Hindlimb muscle (tissue), 1 donor: ENCODE measurements at places on chromosomes 13 and 19. TPM values are rescaled to one million over a fixed set of nuclear protein-coding genes. Genes with fewer than 3 reads are reported as not detected.

DNA sequence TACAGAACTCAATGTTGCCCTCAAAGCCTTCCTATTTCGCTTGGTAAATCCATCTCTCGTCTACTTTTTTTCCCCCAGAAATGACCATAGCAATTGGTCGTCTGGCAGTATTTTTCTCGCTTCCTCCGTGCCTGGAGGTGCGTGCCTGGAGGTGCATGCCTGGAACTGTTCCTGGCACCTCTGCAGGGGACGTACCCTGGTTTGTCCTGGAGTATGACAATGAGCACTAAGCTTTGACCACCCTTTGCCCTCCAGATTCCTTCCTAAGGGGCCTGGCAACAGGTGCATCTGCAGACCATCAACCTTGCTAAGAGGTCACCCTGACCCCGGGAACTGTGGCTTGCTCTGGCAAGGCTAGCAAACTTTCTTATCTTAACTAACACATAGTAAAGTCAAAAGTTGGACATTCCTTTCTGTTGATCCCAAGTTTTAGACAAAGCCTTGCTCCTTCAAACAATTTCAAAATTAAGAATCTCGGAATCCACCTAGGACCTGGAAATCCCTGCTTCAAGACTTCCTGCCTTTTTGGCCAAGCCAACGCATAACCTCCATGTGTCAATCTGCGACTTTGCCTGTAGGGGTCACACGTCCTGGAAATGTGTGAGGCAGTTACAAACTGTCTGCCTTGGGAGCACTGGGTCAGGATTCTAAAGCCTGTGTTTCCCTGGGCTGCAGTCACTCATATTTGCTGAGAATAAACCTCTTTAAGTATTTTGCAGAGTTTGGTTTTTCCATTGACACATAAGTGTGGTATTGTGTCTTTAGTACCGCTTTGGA lies 28.8 kb upstream of the TUBGCP3 start:
- DNase-seq: peak; percentile 33

DNA sequence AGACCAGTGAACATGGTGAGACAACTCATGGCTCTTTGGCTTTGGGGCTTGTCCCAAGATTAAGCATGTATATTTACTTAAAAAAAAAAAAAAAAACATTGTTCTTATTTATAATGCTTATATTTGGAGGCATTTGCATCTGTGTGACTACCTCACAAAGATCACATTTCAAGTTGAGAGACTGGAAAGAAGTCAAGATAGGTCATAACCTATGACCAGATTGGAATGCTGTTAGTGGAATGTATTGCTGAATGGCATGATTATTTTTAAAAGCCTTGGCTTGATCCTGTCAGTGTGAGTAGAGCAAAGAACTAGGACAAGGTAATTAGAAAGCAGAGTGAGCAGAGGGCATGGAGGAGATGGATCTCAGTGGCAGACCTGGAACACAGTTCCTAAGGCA lies 214.6 kb downstream of the OXGR1 start:
- DNase-seq: no peak

GRCh38 chr13:51311957-51312520 lies 27.5 kb upstream of the SERPINE3 start:
- no peak for DNase-seq

DNA sequence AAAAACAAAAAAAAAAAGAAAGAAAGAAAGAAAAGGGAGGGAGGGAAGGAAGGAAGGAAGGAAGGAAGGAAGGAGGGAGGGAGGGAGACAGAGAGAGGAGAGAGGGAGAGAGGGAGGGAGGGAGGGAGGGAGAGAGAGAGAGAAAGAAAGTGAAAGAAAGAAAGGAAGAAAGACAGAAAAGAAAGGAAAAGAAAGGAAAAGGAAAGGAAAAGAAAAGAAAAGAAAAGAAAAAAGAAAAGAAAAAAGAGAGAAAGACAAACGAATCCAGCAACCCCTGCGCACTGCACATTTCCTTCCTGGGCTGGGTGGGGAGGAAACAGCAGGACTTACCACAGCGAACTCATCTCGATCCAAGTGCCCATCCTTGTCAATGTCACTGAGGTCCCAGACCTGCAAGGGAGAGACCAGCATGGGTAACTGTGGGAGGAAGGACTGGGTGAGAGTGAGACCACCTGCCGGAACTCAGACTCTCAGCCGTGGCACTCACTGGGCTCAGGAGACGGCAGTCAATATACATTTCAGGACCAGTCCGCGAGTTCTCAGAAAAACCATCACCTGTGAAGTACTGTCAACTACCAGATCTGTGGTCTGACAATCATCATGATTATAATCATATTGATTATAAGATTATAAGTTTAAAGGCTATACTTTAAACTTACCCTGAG lies 43.3 kb downstream of the EPS15L1 start:
- no peak for DNase-seq

GRCh38 chr19:2483084-2483483 lies 7.2 kb downstream of the GADD45B start:
- no peak for DNase-seq

DNA sequence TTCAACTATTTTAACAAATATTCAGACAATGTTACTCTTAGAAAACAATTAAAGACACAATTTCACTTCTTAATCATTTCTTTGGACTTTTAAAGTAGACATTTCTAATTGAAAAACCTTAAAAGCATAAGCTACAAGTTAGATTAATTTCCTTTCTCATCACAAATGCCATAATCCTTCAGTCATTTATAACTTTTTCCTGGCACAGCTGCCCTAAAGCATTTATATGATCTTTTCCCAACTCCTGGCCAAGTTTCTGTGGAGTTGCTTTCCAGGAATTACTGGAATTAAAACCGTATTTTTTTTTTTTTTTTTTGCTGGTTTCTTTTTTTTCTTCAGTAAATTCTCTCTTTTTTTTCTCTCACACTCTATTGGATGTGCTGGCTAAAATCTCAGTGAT lies 615.9 kb downstream of the TBC1D4 start:
- DNase-seq: peak; percentile 71

GRCh38 chr19:14972676-14973075 lies 7.0 kb downstream of the SLC1A6 start:
- no peak for DNase-seq

DNA sequence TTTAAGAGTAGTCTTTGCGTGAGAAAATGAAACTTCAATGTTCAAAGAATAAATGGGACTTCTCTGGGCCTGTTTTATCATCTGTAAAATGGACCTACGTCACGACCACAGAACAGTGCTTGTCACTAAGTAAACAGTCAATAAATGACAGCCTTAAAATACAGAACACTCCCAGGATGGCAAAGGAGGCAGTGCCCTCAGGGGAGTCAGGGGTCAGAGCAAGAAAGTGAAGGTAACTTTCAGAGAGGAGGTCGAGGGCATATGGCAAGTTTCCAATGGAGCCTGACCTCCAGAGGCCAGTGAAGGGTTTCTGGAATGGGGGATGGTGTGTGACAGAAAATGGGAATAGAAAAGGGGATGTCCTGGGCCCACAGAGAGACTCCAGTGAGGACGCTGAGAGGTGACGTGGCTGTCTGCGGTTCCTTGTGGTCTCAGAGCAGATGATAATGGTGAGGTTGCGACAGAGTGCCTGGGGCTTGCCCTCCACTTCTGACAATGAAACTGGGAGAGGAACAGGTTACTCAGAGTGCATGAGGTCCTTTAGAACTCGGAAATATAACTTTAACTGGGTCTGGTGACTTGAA lies 91.8 kb downstream of the UBL3 start:
- no peak for DNase-seq

DNA sequence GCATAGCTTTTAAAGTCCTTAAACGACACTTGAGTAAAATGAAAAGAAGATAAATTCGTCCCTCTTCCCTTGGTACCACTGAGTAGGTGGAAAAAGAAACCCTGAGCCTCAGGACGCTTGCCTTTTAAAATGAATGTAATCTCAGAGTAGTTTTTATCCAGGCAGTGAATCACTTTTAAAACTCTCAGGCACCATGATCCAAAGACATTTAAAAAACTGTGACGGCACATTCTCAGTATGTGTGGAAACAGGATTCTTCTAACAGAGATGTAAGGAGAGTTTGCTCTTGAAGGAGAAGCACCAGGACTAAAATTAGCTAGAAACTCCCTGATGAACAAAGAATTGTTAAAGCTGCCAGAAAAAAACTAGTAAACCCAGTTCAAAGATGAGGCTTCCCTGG lies 105.7 kb upstream of the SLC15A1 start:
- DNase-seq: no peak

- peak; percentile 98 for DNase-seq
Observed at GRCh38 chr19:38930776-38931520, at the start of gene MRPS12. TSS of gene MRPS12 (plus strand) at chr19:38930944. CDS start at chr19:38931295, 351 bp downstream.

DNA sequence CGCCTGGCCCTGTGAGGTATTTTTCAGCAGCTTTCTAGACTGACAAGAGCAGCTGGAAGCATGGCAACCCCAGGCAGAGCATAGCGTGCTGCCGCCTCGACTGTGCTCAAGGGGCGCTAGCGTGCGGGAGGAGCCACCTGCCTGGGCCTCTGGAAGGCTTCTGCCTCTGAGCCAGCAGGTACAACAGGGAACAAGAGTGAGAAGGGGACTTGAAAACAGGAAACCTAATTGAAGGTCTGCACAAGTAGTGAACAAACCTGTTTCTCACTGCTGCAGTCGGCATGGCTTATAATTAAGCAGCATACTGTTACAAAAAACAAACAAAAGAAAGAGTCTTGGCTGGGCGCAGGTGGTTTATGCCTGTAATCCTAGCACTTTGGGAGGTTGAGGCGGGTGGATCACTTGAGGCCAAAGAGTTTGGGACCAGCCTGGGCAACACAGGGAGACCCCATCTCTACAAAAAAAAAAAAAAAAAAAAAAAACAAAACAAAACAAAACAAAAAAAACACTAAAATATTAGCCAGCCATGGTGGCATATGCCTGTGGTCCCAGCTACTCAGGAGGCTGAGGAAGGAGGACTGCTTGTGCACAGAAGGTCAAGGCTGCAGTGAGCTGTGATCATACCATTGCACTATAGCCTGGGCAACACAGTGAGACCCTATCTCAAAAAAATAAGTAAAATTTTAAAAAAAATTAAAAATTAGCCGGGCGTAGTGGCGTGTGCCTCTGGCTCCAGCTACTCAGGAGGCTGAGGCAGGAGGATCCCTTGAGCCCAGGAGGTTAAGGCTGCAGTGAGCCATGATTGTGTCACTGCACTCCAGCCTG lies 12.6 kb upstream of the GARRE1 start:
- DNase-seq: no peak

DNA sequence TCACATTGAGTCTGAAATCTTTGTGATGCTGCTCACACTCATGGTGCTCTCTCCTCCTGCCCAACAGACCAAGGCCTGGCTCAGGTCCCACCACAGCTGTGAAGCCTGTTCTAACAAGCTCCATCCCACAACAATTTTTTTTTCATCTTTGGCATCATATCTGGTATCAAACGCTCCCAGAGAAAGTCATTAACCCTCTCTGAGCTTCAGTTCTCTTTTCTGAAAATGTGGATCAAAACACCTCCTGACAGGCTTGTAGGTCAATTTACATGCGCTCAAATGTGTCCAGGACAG lies 224.4 kb downstream of the LACC1 start:
- DNase-seq: no peak

DNA sequence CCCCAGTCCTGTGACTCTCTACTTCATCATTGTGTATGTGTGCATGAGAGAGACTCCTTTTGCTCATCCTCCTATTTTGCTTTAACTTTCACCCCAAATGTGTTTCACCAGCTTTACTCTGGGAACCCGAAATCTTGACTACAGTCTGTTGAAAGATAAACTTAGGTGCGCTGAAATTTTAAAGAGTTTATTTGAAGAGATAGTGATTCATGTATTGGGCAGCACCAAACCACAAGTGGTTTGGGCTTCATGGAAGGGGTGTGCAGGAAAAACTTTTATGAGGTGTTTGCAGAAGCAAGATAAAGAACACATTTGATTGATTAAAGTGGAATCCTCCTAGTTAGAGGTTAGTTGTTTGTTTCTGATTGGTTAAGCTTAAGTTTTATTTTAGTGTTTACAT lies 50.8 kb upstream of the RFC3 start:
- no peak for DNase-seq

GRCh38 chr19:11278670-11279069 lies 16.3 kb upstream of the DOCK6 start:
- no peak for DNase-seq

GRCh38 chr13:98540476-98540875 lies 36.4 kb downstream of the STK24 start:
- no peak for DNase-seq

DNA sequence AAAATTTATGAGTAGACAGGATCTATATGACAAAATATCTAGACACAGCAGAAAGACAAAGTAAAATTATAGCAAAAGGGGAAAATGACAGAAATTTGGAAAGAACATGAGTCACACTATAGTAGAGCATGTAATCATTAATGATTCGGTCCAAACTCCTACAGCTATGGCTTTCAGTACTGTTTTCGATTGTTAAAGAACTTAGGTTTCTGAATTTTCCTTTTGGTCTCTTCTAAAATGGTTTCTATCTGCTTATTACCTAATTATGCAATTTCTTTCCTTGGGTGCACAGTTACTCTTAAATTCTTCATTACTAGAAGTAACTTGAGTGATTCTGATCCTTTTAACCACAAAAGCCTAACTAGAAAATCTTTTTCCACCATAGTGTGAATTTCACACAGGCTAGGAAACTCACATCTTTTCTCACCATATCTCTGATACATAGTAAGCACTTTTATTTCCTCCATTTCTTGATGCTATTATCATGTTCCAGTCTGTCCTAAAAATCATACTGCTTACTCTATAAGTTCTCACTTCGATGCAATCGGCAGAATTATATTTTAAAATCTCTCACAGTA lies 1101.4 kb downstream of the PCDH9 start:
- no peak for DNase-seq

DNA sequence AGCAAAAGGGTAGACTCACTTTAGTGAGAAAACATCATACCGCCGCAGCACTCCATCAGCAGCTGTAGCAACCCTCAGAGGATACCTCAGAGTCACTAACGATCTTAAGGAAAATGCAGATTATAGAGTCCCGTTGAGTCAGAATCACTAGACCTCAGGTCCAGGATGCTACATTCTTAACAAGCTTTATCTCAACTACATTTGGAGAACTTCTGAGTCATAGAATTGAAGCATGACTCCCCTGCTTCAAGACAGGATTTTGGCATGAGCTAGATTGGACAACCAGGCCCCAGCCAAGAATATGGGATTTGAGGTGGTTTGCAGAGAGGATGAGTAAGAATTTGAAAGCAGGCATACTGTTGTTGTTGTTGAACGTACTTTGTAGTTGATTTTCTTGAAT lies 118.9 kb upstream of the UBL3 start:
- DNase-seq: no peak

The CCDC70 gene
- polyA plus RNA-seq: not detected

The KIR2DL3 gene
- polyA plus RNA-seq: not detected

The NFIX gene
- 112 TPM for polyA plus RNA-seq

The RNF113B gene
- polyA plus RNA-seq: not detected

The UBL5 gene
- 144 TPM for polyA plus RNA-seq

The C5AR1 gene
- 2.9 TPM for polyA plus RNA-seq

The THSD1 gene
- 20.8 TPM for polyA plus RNA-seq

The ARID3A gene
- polyA plus RNA-seq: 17.3 TPM
